ENCODE measurements at places on chromosomes 4 and X.

DNA sequence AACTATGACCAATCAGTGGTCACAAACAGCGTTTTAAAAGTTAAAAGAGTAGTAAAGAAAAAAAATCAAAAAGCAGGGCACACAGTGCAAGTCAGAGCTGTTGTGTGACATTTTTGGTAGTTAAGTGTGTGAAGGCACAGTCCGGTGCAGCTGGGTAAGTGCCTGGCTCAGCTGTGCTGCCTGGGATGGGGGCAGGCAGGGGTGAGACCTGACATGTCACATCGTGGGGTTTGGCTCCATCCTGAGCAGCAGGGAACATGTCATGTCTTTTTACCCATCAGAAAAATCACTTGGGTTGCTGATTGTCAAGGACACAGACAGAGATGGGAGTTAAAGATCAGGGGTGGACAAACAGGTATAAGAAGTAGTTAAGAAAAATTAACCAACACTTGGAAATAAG lies 125.1 kb downstream of the NSUN7 start:
- DNase-seq, result no peak

DNA sequence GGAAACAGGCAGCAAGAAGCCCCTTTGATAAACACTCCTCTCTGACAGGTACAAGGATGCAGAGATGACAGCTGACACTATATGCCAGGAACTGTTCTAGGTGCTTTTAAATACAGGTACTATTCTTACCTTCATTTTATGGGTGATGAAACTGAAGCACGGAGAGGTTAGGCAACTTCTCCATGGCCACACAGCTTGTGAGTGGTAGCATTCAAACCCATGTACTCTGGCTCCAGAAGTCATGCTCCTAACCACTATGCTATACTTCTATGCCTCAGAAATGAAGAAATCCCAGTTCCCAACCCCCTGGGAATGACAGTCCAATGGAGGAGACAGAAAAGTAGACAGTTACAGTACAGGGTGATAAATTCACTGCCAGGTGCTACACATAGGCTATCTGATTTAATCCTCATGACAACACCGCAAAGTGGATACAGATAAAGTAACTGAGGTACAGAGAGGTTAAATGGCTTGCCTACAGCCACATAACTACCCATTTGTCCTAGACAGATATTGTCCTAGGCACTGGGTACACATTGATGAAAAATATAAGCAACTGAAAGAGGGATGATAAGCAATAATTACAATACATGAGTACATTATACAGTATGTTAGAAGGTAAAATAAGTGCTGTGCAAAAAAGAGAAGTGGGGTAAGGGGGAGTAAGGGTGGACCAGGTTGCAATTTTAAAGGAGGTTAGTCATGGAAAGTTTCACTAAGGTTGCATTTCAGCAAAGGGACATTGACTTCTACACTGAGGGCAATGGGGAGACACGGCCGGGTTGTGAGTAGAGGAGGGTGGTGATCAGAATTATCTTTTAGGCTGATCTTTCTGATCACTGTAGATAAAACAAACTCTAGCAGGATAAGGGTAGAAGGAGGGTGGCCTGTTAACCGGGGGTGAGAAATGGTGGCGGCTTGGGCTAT lies 1.6 kb upstream of the F8 start:
- DNase-seq, result no peak

- DNase-seq, result no peak
Observed at GRCh38 chrX:125306335-125306866, 13.3 kb upstream of the TEX13C start.

DNA sequence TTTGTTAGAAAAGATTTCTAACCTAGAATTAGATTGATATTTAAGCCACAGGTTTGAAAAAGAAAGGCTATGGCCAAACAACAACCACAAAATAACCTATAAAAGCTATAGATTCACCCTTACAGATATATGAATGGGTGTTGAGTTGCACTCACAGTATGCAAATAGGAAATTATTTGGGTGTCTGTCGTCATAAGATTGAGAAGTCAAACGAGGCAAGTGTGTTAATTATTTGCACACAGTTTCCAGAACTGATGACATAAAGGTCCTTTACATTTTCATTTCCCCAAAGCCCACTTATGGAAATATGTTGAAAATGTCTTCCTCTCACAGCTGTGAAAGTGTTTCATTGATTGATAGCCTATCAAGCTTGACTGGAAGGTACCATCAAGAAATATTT lies 101.2 kb upstream of the CXCL13 start:
- no peak for DNase-seq

- no peak for DNase-seq
Observed at GRCh38 chrX:7314425-7314824, 166.5 kb upstream of the PUDP start.

GRCh38 chr4:119854364-119854763 lies 212.3 kb downstream of the MAD2L1 start:
- no peak for DNase-seq

GRCh38 chr4:15459706-15460105 lies 10.0 kb upstream of the CC2D2A start:
- DNase-seq, result no peak

Measured in activated naive CD4-positive, alpha-beta T cell treated with Interleukin-2 at 50 U/mL for 16 hours (primary cell).